CD8-positive, alpha-beta T cell (primary cell): ENCODE measurements at places on chromosomes 5 and 9.

GRCh38 chr5:13816126-13816525, 128.4 kb downstream of the DNAH5 start:
- DNase-seq = no peak

DNA sequence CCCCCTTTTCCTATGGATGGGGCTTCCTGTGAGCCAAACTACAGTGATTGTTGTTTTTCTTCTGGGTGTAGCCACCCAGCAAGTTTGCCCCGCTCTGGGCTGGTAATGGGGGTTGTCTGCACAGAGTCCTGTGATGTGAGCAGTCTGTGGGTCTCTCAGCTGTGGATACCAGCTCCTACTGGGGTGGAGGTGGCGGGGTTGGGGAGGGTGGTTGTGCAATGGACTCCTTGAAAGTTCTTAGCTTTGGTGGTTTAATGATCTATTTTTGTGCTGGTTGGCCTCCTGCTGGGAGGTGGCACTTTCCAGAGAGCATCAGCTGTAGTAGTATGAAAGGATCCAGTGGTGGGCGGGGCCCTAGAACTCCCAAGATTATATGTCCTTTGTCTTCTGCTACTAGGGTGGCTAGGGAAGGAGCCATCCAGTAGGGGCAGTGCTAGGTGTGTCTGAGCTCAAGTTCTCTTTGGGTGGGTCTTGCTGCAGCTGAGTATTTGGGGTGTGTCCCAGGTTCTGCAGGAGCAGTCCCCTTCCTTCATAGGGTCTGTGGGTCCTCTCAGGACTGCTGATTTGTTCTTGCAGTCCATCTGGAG, 275.6 kb upstream of the PAPPA start:
- DNase-seq = no peak

DNA sequence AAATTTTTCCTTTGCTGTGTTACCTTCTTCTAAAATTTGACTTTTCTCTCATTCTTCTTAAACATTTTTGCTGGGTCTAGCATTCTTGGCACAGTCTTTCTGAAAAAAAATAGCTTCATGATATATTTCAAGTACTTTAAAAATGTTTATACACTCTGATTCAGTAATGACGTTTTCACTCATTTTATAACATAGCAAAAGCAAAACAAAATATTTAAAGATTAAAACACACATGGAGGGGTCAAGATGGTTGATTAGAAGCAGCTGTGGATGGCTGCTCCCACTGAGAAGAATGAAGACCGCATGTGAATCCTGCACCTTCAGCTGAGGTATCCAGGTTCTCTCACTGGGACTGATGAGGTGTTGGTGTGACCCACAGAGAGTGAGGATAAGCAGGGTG, 188.2 kb downstream of the SGCD start:
- DNase-seq = no peak

DNA sequence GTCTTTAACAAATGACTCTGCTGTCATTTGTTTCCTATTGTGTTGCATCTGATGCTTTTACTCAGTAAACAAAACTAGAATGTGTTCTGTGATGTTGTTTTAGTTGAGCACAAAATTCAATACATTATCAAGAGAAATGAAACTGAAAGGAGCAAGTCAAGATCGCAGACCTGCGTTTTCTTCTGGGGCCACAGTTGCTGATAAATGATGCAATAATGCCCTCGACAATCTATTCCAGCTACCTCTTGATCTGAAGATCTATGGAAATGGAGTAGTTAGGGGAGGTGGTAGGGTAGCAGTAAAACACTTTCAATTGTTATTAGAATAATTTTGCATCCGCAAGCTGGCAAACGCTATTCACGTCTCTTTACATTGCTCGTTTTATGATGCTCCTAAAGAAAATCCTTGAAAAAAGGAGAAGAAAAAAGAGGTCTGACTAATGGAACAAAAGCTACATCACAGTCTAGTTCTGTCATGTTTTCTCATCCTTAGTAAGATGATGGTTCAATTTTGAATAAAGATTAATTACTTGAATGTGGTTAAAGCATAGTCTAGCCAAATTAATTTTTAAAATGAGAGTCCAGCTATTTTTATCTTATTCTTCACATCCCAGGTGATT, 1.6 kb downstream of the ZNF366 start:
- no peak for DNase-seq

GRCh38 chr9:68974901-68975300, 39.0 kb downstream of the PRKACG start:
- no peak for DNase-seq

DNA sequence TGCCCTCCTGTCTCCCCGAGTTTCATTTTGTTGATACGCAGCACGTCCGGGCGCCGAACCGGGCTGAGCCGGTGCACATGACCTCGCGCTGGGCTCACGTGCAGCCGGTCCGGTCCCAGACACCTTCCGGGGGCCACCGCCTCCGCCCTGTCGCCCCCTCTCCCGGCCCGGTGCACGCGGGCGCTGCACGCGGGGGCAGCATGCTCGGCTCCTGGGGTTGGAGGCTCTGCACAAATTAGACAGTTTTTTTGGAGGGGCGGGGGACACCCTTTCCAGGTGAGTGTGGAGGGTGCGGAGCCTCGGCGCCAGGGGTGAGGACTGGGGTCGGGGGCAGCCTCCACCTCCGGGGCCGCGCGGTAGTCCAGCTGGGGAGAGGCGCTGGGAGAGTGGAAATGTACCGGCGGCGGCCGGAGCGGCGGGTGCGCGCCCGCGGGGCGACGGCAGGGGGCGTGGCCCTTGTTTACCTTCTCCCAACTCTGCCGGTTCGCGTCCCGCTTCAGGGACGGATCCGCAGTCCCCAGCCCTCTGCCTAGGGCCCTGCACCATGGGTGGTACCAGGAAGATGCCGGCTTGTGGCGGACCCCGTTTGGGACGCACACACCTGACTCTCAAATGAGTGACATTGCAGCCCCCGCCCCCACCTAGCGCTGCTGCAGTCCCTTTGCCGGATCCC, 1.1 kb downstream of the JADE2 start:
- DNase-seq = peak; percentile 41

DNA sequence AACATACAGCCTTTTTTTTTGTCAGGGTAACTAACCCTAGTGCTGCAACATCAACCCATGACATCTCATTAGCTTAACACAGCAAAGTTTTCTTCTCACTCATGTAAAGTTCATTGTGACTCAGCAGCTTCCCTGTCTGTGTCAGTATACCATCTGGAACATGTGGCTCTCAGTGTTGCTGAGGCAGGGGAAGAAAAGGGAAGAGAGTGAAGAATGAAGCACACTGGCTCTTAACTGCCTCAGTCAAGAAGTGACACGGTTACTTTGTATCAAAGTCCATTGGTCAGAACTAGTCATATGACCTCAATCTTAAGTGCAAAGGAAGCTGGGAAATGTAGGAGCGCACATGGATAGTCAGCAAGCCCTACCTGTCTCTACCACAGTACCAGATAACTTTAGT, 185.0 kb upstream of the ELL2 start:
- no peak for DNase-seq

- DNase-seq = no peak
Measured at GRCh38 chr5:7638456-7638855, 212.5 kb downstream of the CFAP90 start.

GRCh38 chr5:1255081-1255561, 29.9 kb downstream of the SLC6A18 start:
- peak; percentile 60 for DNase-seq

DNA sequence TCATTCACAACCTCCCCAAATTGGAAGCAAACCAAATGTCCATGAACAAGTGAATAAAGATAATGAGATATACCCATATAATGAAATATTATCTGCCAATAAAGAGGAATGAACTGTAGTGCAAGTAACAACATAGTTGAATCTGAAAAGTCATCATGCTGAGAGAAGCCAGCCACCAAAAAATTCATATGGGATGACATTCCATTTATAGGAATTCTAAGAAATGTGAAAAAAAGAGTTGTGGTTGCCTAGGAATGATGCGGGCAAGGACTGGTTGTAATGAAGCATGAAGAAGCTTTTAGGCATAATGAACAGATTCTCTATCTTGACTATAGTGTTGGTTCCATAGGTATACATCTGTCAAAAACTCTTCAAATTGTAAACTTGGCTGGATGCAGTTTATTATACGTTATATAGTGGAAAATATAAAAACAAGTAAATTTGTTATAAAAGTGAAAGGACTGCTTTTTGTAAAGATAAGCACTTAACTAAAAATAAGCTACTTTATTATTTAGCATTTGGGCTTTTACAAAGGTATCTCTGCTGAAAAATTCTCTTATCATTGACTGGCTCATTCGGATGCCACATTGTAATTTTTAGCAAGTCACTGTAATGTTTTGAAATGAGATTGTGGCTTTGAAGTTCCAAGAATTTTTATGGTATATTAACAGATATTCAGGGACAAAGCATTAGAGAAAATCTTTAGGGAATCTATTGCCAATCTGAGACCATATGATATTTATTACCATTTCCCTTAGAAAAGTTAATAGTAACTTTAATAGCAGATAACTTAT, 21.2 kb upstream of the TTC23L start:
- no peak for DNase-seq

DNA sequence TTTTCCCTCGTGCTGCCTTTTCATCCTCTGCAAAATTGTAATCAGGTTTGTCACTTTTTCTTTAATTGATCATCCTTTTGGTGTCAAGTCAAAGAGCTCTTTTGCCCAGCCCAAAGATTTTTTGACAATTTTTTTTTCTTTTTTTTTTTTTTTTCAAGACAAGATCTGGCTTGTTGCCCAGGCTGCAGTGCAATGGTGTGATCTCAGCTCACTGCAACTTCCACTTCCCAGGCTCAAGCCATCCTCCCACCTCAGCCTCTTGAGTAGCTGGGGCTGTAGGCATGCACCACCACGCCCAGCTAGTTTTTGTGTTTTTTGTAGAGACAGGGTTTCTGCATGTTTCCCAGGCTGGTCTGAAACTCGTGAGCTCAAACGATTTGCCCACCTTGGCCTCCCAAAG, 36.7 kb downstream of the CDK7 start:
- no peak for DNase-seq

DNA sequence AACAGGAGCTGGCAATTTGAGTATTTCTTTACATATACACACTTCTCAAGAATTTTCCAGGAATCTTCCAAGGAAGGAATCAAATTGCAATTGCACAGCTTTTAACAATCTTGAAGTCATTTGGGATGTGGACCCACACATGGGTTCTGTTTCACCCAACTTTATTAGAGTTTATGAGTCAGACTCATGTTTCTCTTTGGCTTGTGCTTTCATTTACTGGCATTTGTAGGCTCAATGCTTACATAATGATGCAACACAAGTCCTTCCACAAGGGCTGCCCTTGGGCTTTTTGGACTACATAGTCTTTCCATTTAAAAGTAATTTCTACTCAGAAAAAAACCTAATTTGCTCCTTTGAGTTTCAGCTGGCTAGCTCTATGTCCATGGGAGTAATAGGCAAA, 4.6 kb upstream of the CDC37L1 start:
- DNase-seq = no peak

- DNase-seq = no peak
Measured at GRCh38 chr9:93329629-93330280, 121.7 kb upstream of the FAM120A start.

DNA sequence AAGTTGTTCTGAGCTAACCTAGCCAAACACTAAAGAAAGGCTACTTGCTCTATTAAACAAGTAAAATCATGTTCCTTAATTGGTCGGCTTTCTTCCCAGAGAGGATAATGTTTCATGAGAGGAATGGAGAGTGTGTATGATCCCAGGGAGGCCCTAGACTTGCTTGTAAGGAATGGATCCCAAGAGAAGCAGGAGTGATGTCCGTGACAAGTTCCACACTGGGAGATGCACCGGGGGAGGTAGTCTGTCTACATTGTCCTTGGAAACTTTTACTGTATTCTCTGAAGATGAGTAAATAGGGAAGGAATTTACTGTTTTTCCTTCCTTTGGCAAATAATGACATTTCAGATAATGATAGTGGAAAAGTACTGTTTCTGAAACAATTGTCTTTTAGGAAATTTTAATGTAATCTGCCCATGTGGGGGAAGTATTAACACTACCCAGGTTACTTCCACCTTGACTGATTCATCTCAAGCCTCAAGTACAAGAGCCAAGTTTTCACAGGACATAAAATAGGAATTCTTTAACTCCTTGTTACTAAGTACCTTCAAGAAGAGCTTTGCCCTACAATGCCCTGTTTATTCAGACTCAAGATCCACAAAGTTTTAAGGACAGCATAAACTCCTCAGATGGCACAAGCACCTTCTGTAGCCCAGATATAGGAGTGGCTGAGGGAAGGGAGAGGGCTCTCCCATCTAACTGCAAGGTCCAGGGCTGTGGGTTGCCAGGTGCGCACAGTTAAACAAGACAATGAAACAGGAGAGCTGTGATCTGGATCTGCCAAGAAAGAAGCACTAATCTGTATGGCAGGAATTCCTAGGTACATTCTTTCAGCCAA, 152.1 kb downstream of the GNA14 start:
- DNase-seq = no peak

- DNase-seq = no peak
Measured at GRCh38 chr5:173069671-173070070, 13.5 kb downstream of the CREBRF start.

DNA sequence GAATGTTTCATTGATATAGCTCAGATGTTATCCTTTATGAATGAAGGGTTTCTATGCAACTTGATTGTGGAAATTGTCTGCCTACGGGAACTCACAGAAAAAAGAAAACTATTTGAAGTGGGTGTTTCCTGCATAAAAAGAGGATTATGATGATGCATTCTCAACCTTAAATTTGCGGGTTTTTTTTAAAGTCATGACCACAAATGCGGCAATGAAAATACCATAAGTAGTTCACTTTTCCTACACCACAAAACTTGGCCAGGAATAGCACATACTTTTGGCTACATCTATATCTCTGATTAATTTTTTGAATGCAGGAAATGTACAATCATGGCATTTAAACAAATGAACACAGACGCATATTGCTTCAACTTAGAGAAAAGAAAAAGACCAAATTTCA, 754.7 kb downstream of the DTWD2 start:
- no peak for DNase-seq

DNA sequence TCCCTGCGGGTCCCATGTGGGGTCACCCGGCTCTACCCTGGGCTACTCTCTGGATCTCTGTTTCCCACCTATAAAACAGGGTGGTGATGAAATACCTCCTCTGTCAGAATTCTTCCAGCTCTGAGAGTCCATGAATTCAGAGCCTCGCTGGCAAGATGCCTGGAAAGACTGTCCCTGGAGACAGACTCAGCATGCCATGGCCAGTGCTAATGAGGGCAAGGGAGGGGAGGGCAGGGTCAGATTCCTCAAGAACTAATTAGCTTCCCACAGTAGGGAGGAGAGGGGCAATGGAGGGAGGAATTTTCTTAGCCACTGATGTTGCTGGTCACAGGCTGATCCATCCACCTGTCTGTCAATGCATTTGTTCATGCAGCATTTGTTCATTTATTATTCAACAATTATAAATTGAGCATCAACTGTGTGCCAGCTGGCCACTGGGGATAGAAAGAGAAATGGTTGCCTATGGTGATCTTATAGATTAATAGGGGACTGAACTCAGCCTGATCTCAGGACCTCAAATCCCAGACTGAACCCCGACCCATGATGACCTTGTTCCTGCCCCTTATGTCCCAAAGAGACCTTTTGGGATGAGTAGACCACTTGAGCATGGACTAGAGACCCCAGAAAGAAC, 4.7 kb downstream of the SYNPO start:
- no peak for DNase-seq

- DNase-seq = no peak
Measured at GRCh38 chr5:95390812-95391492, at the start of gene FAM81B. TSS of gene FAM81B (plus strand) at chr5:95391366. CDS start at chr5:95391390, 24 bp downstream.

- DNase-seq = no peak
Measured at GRCh38 chr5:109562441-109562840, 127.3 kb upstream of the MAN2A1 start.

- no peak for DNase-seq
Measured at GRCh38 chr9:2663461-2664173, 42.0 kb downstream of the VLDLR start.
